ENCODE measurements at places on chromosomes 16 and 17.

DNA sequence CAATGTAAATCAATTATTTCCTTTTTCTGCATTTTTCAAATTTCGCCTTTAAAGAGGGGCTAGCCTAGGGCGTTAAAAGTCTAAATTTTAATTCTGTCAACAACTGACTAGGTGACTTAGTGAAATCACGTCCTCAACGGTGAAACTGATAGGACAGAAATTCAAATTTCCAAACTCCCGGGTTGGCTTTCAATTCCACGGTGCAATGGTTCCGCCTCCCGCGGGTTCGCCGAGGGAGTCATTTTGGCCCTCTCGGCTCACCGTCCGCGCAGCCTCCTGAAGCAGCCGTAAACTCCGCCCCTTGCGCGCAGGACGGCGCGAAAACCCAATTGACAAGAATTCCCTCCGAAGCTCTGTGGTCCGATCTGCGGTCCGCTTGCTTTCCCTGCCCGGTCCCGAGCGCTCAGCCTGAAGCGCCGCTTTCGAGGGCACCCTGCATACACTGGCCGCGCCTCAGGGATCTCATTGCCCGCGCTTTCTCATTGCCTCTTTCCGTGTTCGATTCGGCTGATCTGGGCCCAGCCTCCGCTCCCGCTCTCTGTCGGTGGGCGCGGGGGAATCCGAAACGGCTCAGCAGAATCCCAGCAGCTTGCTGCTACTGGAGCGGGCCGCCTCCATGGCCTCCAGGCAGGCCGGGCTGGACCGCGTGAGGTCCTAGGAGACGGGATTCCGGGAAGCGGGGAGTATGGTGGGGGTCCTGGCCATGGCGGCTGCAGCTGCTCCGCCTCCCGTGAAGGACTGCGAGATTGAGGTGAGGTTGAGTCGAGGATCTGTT, at the start of gene ATAD5:
Gene ATAD5 (plus strand): TSS at position 304 of the 775 bp plus-strand sequence. CDS start 382 bp downstream, at position 686.
- DNase-seq = peak; percentile 92

DNA sequence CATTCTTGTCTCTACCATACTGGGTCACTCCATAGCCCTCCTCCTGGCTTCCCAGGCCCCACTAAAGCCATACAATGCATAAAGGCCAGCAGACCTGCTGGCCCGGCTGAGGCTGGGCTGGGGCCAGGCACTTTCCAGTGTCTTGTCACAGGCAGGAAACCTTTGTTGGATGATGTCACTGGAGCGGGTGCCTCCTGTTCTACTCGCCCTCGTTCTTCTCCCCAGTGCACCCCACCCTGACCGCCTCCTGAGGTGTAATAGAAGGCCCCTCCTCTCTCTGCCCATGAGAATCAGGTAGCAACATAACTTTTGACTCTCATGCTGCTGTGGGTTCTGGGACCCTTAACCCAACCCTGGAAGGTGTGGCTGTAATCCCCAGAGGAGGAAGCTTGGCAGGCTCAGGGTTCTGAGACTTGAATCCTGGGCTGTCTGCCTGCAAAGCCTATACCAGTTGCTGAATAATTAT, 54.2 kb upstream of the IL34 start:
- DNase-seq = no peak

GRCh38 chr16:122361-122760, 16.1 kb downstream of the NPRL3 start:
- DNase-seq = no peak

- no peak for DNase-seq
Measured at GRCh38 chr16:17395849-17396480, 74.8 kb downstream of the XYLT1 start.

- DNase-seq = no peak
Measured at GRCh38 chr17:34874478-34874877, 86.8 kb downstream of the CCT6B start.

DNA sequence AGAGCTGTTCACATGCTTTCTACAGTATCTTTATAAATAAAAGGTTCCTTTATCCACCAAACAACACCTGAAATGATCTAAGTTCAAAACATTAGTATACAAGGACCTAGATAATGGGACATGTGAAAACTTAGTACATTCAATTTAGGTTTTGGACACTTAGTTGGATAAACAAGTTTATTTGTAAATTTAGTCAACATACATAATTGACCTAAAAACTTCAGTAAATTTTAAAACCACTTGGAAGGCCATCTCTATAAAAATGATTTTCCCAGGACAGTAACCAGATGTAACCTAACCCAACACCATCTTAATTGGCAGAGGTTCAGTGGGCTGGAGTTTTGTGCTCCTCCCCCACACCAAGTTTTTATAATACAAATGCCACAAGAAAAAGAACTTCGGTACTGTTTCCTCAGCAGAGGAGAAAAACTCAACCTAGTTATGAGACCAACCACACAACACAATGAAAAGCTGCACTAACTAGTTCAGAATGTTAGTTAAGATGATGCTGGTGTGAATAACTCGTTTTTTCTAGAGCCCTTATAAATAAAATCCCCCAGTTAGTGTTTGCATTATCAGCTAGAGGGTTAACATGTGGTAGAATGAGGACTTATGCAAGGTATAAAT, 7.2 kb upstream of the UNK start:
- no peak for DNase-seq

- DNase-seq = no peak
Measured at GRCh38 chr16:51156807-51157200, 5.7 kb upstream of the SALL1 start.

- no peak for DNase-seq
Measured at GRCh38 chr17:66437476-66438026, 135.1 kb downstream of the PRKCA start.

DNA sequence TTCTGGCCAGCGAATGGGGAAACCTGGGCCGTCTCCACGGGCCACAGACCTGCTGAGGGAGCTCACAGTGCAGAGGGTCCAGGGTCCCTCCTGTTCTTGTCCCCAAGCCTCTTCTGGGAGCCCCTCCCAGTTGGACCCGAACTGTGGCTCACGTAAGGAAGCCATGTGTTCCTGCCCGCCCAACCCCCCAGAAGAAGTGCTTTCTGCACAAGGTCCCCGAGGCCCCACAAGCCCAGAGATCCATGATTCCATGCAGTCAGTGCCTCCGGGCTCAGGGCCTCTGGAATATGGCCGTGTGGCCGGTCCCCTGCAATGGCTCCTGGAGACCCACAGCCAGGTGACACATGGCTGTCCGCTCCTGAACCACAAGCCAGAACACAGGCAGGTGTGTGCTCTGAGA, 272.4 kb downstream of the C16orf95 start:
- no peak for DNase-seq

DNA sequence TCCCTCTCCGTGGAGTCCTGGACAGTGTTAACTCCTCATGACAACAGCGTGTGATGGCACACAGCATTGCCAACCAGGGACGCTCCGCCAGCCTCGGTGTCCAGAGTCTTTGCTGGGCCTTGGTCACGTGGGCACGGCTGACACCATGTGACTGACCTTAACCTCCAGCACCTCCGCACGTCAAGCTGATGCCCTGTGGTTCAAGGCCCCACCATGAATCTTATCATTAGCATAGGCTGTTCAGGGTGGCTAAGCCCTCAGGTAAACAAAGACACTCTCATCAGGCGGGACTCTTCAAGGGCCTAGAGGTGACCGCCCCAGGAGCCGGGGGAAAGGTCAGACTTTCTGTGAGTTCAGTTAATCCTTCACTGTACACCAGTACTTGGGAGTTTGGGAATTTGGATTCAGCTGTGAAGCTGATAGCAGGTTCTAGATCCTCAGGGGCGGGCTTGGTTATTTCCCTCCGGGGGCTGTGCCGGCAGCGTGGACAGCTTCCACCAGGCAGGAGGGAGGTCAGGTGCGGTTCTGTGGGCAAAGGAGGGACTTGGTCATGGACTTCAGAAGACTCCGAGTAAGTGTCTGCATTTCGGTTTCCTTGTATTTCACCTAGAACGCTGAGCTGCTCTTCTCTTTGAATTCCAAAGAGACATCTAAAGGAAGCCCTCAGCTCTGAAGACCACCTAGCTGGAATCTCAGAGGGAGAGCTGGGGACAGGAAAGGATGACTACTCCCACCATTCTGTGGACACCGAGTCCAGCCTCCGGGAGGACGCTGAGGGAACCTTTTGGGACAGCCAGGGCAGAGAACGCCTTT, 195.5 kb upstream of the CIBAR2 start:
- no peak for DNase-seq

DNA sequence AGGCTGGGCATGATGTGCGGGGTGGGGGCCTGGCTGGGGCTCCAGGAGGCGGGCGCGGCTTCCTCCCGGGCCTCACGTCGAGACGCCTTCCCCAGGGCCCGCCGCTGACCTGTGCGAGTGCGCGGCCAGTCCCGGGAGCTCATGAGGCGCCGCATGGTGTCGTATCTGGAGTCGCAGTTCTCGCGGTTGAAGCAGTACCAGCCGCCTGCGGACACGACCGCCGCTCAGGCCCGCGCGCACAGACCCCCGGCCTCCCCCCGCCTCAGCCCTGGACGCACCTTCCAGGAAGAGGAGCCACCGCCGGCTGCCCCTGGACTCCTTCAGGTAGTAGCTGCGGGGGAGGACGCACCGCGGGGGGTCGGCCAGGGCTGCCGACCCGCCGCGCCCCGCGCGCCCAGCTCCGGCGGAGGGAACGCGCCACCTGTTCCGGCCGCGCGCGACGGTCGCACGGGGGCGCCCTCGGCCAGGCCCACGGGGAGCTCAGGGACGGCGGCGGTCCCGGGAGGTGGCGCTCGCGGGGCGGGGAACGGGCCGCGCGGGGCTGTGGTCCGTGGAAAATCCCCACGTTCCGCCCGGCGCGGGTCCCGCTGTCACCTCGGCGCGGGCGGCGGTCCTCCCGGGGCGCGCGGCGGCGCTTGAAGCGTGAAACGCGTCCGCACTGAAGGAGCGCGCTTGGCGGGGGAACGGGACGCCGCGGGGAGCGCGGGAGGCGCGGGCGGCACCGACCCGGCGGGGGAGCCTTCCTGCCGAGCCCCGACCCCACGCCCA, 1.4 kb downstream of the NOTUM start:
- DNase-seq = peak; percentile 68

DNA sequence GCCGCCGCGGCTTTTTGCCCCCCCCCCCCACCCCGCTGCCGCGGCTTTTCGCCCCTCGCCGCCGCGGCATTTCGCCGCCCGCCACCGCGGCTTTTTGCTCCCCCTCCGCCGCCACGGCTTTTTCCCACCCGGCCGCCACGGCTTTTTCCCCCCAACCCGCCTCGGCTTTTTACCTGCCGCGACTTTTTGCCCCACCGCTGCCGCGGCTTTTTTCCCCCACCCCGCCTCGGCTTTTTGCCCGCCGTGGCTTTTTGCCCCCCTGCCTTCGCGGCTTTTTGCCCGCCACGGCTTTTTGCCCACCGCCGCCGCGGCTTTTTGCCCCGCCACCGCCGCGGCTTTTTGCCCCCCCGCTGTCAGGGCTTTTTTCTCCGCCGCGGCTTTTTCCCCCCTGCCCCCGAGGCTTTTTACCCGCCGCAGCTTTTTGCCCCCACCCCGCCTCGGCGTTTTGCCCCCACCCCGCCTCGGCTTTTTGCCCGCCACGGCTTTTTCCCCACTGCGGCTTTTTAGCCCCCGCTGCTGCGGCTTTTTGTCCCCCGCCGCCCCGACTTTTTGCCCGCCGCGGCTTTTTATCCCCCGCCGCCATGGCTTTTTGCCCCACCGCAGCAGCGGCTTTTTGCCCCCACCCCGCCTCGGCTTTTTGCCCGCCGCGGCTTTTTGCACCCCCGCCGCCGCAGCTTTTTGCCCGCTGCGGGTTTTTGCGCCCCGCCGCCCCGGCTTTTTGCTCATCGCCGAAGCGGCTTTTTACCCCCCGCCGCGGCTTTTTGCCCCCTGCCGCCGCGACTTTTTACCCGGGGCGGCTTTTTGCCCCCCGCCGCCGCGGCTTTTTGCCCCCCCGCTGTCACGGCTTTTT, 527.8 kb upstream of the WSB1 start:
- no peak for DNase-seq

DNA sequence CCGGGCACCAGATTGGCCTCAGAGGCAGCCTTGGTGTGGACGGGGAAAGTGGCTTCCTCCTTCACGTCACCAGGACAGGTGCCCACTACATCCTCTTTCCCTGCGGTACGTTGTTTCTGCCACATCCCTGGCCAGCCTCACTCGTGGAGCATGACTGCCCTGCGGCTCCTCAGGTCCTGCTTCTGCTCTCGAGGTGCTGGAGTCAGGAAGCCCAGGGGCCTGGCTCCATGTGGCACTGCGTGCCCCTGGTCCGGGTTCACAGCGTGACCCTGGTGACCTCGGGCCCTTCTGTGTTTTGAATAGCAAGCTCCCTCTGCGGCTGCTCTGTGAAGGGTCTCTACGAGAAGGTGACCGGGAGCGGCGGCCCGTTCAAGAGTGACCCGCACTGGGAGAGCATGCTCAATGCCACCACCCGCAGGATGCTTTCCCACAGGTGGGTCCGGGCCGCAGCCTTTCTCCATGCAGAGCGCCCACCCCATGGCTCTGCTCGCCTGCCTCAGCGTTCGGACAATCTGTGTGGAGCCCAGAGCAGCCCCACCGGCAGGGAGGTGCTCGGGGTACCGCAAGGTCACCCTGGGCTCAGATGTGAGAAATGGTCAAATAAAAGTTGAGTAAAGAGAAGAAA, 13.5 kb downstream of the RGS11 start:
- DNase-seq = no peak

DNA sequence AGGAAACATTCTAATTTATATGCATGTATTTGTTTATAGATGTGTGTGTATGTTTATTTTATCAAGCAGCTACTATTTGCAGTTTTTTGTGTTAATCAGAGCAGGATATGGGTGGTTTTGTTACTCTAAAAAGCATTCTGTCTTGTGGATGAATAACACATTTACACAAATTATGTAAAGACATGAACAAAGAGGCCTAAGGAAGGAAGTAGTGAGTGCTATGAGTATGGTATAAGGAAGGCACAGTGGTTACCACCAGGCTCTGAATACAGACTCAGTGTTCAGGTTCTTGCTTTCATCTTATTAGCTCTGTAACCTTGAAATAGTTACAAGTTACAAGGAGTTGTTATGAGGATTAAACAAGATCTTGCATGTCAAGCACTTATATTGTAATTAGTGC, 33.9 kb downstream of the STXBP4 start:
- DNase-seq = no peak

DNA sequence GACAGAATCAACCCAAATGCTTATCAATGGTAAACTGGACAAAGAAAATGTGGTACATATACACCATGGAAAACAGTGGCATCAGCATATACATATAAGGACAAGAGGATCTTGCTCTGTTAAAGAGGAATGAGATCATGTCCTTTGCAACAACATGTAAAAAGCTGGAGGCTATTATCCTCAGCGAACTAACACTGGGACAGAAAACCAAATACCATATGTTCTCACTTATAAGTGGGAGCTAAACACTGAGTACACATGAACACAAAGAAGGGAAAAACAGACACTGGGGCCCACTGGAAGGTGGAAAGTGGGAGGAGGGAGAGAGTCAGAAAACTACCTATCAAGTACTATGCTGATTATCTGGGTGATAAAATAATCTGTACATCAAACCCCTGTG, 447.3 kb upstream of the MAF start:
- no peak for DNase-seq

DNA sequence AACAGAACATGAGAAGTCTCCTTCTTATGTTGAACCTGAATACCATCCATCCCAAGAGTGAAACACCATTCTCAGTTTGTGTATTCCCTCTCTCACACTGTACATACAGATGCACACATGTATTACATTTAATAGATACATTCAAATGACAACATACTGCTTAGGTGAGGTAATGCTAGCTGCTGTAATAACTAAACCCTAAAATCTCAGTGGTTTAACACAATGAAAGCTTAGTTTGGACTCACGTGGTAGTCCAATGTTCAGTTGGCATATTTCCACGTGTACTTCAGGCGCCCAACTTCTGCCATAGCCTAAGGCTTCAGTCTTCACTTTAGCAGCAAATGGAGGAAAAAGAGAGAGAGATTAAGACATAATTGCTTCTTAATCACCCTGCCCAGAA, 351.1 kb upstream of the PMFBP1 start:
- DNase-seq = no peak
